ENCODE measurements at places on chromosomes 1 and 21.

DNA sequence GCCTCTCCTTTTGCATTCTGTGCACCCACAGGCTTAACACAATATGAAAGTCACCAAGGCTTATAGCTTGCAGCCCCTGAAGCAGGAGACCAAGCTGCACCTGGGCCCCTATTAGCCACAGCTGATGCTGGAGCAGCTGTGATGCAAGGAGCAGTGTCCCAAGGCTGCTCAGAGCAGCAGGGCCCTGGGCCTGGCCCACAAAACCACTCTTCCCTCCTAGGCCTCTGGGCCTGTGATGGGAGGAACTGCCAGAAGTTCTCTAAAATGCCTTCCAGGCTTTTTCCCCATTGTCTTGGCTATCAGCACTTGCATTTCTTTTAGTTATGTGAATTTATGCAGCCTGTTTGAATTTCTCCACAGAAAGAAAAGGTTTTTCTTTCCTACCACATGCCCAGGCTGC is 89.5 kb upstream of the KCTD3 start:
- no peak for DNase-seq

DNA sequence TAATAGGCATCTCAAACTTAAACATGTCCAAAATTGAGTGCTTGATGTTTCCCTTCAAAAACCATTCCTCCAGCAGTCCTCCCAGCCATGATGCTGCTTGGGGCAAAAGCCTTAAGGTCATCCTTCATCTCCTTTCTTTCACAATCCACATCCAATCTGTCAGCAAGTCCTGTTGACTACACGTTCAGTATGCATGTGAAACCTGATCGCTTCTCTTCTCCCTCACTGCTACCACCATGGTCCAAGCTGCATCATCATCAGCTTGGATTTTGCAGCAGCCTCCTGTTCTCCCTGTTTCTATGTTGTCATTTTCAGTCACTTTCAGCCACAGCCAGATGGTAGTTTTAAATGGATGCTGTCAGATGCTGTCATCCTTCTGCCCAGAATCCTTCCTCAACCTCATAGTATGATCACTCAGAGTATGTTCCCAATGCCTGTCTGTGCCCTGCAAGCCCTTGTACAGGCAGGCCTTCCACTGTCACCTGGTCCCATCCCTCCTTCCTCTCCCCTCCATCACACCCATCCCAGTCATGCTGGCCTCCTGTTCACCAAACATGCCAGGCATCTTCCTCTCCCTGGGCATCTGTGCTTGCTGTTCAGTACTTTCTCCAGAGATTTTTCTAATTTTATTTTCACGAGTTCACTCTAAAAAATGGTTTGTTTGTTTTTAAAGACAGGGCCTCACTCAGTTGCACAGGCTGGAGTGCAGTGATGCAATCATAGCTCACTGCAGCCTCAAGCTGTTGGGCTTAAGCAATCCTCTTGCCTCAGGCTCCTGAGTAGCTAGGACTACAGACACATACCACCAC is 66.0 kb downstream of the SYDE2 start:
- DNase-seq, result no peak

DNA sequence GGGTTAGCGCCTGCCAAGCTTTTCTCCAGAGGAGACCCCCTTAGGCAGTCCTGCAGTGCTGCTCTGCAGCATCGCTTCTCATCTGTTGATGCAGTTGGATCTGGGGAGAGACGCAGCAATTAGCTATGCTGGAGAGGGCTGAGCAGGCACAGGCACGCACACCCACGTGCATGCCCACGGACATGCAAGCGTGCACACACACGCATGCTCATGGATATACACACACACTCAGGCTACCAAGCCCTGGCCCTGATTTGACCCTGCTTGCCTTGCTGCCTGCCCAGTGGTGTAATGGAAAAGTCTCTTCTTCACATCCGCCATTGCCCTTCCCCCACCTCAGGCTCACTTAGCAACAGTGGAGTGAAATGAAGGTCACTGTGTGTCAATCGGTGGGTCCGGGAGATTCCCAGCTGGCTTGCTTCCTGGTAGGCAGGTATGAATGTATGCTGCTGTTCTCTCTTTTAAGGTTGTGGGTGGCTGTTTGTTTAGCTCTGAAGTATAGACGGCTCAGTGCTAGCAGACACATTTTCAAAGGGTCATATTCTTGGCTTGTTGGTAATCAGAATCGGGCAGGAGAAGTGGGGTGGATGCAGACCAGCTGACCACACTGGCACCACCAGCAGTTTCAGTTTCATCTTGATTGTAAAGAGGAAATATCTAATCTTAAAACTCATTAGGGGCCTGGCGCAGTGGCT is 9.5 kb downstream of the ATP1B1 start:
- no peak for DNase-seq

GRCh38 chr1:157113631-157114030 is 14.0 kb upstream of the ETV3L start:
- DNase-seq, result no peak

- DNase-seq, result no peak
These were observed 150.0 kb downstream of the TPR start for GRCh38 chr1:186225096-186225495.

- DNase-seq, result no peak
These were observed 67.5 kb upstream of the CLDN14 start for GRCh38 chr21:36547464-36547863.

DNA sequence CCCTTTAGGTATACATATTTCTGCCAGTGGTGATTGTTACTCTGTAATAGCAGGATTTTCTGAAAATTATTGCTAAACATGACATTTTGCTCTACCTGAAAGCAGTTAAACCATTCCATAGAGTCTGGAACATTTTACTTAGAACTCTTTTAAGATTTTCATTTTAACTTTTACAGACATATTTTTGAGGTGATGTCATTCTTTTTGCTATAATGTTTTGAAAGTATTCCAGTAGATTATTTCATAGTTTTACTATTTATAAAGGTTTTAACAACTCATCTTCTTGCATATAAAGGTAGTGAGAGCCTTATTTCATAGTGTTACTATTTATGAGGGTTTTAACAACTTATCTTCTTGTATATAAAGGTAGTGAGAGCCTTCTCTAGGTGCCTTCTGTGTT is 42.9 kb downstream of the PTBP2 start:
- DNase-seq, result peak; percentile 1

DNA sequence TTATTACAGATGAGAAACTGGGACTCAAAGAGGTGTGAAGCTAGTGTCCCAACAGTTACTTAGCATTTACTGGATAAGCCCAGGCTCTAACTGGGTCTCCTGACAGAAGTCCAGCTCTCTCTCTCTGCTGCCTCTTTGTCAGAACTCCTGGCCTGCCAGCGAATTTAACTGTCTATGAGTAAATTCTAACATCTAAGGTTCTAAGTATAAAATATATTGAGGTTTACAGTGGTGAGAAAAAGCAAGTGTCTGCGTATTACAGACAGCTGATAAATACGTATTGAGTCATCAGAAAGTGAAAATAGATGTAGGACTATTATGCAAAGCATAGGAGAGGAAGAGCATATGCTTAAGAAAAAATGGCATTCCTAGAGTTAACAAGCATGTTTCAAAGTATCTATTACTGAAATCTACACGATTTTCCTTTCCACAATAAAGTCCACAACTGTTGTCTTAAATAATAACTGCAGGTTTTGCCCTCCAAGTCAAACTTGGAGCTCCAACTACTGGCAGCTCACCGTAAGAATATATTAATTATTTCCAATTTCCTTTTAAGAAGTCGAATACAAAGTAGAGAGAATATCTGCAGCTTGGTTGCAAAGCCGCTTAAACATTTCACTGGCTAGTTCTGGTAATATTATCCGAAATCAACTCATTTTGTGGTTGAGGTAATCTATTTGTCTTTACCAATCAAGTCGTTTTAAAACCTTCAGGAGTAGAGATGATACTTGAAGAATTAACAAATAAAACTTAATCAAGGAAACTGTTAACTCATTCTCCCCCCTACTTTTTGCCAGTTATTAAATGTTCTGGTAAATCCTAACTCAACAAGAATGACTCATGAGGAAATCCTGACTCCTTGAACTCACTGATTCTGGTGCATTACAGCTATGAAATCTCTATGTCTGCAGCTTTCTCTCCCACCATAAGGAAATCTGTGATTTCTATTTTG is 1.4 kb upstream of the RGS2 start:
- DNase-seq, result peak; percentile 40

DNA sequence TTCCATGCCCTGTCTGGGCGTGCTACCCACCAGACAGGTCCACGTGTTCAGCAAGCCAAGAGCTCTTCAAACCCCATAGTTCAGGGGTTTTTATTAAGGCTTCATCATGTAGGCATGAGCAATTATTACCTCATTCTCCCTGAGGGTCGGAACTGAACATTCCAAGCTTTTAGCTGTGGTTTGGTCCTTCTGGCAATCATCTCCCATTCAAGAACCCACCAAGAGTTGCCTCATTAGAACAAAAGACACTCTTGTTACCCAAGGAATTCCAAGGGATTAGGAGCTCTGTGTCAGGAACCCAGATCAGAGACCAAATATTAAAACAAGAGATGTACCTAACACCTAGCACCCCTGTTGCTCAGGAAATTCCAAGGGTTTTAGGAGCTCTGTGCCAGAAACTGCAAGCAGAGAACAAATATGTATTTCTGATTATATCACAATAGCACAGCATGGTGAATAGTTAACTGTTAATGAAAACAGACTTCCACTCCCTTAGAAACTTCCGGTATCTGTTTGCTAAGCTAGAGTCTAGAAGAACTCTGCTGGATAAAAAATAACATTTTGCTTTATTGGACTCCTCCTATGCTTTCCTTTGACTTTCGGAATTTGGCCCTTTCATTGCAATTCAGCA is 201.2 kb upstream of the L1TD1 start:
- no peak for DNase-seq

DNA sequence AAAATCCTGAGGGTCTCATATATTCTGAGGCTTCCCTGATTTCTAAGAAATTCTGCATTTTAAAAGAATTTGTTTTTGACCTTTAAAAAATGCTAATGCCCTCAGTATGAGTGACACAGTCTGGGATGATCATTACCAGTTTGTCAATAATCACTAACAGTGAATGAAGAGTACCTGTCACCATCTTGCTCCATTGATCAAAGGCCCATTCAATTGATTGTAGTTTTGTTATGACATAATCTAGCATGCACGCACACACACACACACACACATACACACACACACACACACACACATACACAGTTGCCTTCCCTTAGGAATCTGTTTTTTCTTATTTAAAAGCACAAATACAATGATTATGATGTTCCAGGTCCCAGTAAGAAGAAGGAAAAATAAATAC is 250.4 kb downstream of the NFIA start:
- DNase-seq, result no peak

- no peak for DNase-seq
These were observed 30.7 kb downstream of the NOL9 start for GRCh38 chr1:6523566-6523965.

GRCh38 chr1:154492115-154492514 is 9.9 kb upstream of the TDRD10 start:
- DNase-seq, result no peak

- DNase-seq, result no peak
These were observed 58.4 kb downstream of the OVGP1 start for GRCh38 chr1:111369177-111369576.

- no peak for DNase-seq
These were observed 158.9 kb upstream of the COA6 start for GRCh38 chr1:234214129-234214910.

DNA sequence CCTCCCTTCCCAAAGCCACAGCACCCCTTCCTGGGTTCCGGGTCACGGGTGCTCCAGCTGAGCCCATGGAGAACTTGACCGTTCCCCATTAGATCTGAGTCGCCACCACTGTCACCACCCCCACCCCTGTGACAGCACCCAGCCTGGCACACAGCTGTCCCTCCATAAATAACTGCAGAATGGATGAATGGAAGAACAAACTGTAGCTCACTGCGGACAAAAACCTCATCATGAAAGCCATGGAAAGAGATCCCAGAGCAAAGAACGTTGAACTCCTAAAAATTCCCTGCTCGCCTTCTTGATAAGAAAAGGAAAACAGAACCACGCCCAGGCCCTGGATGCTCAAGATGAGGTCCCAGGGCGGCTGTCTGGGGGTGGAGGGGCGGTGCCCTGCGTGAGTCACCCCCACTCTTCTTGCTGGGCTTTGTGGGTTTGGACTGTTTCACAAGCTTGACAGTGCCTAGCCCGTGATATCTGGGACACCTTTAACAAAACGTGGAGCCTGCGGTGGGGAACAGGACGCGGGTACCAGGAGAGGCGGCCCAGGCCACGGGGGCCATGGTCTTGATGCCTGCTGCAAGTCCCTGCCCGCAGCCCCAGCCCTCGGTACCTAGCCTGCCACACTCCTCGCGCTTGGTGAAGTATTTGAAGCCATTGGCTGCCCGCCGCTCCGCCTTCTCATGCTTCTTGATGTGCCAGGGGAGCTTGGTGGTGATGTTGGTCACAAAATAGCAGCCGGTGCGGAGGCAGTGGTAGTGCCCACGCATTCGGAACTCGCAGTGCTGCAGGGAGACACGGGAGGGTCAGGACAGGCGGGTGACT is 151.9 kb downstream of the CASZ1 start:
- DNase-seq, result no peak

DNA sequence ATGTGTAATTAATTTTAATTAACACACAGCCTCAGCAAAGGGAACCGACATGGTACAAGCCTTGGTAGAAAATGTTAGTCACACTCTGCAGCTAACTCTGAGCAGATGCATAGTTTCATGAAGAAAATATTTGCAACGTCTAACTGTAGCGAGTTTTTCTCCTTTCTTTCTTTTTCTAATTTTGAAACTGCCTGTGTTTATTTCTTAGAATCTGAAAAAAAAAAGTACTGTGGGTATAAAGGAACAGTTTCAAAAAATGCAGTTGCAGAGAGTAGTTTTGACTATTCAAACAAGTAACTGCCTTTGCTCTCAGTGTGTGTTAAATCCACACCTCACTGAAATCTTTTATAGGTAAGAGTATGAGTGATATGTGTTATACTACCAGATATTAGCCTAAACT is 149.9 kb upstream of the C1orf105 start:
- DNase-seq, result no peak

- no peak for DNase-seq
These were observed 31.6 kb upstream of the PAX7 start for GRCh38 chr1:18599086-18599485.

DNA sequence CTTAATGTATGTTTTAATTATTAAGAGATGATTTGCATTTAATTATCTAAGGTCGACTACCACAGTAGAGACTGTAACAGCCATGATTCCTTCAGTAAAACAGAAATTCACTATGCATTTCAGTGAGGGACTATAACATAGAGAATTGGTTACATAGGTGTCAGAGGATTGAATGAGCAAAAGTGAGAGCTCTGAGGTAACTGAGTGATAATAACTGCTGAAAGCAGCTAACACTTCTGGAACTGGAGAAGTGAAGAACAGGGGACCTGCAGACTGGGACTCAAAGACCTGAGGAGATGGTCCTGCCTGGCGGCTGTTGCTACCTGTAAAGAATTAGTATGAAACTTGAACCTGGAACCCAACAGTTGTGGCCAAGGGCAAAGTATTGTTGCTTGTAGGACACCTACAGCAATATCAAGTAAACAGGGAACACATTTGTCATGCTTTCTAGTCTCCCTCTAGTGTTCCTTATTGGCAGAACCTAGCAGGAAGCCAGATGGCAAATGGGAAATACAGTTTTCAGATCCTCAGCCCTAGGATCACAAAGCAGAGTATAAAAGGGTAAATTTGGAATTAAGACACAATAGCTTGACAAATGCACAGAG is 110.6 kb downstream of the HS2ST1 start:
- DNase-seq, result peak; percentile 6

- DNase-seq, result no peak
These were observed 164.1 kb upstream of the IRF2BP2 start for GRCh38 chr1:234773936-234774677.

Data from stromal cell of bone marrow (primary cell).